ENCODE measurements at places on chromosomes 11 and 22.

DNA sequence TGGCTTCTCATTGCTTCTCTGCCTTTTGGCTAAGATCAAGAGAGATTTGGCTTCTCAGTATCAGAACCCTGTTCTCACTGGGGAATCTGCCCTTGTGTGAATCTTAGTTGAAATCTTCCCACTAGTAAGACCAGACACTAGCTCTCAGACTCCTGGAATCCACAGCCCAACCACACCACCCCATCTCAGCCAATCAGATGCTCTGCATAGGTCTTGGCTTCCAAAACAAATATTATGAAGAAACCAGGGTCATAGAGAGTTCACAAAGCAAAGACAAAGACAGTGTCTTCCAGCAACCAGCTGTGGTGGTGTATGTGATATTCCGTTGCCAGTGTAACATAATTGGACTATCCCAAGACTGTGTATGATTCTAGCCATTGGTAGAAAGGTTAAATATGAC lies 5.4 kb downstream of the OR8B12 start:
- no peak for DNase-seq

GRCh38 chr11:4514196-4514595 lies 30.8 kb upstream of the OR52M1 start:
- DNase-seq = no peak

DNA sequence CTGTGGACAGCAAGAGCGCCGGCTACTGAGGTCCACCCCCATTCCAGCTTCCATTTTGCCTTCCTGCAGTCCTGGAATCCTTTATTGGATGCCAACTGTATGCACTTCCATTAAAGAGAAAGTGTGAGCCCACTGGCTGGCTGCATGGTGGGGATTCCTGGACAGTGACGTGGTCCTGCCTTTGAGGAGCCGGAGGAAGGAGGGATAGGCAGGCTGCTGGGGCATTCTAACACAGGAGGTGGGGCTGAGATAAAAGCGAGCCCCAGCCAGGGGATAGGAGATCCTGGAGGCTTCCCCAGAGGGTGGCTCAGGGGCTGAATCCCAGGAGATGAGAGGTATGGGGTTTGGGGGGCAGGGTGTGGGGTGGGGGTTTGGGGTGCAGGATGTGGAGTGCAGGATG lies 984.7 kb downstream of the BRD1 start:
- no peak for DNase-seq

- peak; percentile 99 for DNase-seq
These were observed at the start of gene CHKB for GRCh38 chr22:50582493-50583293. Gene CHKB, minus strand, starts transcription at chr22:50582849. Its CDS starts 68 bp downstream, at chr22:50582781.

GRCh38 chr11:43434893-43435292 lies 76.2 kb downstream of the TTC17 start:
- DNase-seq = no peak

DNA sequence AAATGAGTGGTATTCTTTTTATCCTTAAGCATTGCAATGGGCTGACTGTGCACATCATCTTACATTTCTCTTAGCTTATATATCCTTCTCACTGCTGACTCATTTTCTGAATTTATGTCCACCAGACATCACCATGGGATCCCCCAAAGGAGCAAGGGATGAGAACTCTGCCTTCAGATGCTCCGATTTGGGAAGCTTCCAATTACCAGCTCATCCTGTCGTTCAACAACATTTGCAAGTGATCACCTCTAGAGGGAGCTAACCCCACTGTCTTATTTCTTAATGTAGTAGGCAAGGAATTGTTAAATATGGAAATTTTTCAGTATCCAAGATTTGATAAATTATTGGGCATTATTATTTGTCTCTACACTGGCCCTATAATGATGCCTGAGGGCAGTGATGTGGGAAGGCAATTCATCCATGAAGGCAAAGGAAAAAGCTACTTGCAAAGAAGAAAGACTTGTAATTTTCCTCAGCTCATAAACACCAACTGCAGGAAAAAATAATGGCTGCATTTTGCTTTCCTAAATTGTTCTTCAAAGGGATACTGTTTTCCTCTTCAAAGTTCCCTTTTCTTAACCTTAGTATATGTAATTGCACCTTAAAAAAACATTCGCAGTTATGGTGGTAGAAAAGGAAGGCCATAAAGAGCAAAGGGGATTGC lies 102.4 kb upstream of the FSHB start:
- no peak for DNase-seq

All from SHP77 (cell line).